A172 (cell line): ENCODE measurements at places on chromosomes 11 and 22. TPM values are rescaled to one million over a fixed set of nuclear protein-coding genes. Genes with fewer than 3 reads are reported as not detected.

DNA sequence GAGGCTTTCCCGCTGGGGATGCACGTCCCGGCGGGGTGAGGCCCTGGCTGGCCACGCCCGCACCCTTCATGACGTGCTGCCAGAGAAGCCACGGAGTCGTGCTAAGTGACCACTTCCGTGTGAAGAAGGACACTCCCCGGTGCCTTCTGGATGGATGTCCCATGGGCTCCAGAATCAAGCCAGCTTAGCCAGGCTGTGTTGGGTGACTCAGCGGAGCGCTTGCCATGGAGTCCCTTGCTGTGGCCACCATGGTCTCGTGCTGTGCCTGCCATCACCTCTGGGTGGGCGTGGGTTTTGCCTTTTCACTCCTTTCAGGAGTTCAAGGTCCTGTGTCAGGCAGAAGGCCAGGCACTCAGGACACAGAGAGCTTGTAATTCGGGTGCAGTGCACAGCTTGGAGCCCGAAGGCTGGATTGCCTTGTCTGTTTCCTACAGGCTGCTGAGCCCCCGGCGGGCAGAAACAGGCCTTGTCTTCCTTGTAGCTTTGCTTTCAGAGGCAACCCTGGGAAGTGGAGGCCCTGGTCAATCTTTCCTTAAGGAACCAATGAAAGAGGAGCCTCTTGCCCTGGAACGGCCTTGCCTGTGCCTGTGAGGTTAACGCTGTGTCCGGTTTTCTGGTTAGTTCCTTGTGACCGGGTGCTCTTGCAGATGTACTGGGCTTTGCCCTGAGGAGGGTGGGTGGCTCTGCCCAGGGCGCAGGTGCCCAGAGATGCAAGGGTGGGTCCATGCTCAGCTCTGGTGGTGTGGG is 268.6 kb downstream of the TBC1D22A start:
- DNase-seq: peak; percentile 42

GRCh38 chr11:33402066-33402465 is 144.9 kb downstream of the HIPK3 start:
- peak; percentile 16 for DNase-seq

DNA sequence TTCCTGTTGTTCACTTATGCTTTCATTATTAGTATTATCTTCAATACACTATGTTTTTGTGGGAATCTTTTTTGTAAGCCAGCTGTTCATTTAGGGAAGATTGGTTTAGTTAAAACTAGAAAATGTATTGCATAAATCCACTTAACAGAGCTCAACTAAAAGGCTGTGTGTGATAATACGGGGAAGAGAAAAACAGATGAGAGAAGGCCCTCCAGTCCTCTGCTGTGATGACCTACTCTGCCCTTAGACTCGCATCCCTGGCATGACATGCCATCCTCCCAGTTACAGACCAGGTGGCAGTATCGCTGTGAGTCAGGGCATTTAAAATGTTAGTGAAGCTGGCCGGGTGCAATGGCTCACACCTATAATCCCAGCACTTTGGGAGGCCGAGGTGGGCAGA is 173.4 kb upstream of the TTC12 start:
- DNase-seq: no peak

DNA sequence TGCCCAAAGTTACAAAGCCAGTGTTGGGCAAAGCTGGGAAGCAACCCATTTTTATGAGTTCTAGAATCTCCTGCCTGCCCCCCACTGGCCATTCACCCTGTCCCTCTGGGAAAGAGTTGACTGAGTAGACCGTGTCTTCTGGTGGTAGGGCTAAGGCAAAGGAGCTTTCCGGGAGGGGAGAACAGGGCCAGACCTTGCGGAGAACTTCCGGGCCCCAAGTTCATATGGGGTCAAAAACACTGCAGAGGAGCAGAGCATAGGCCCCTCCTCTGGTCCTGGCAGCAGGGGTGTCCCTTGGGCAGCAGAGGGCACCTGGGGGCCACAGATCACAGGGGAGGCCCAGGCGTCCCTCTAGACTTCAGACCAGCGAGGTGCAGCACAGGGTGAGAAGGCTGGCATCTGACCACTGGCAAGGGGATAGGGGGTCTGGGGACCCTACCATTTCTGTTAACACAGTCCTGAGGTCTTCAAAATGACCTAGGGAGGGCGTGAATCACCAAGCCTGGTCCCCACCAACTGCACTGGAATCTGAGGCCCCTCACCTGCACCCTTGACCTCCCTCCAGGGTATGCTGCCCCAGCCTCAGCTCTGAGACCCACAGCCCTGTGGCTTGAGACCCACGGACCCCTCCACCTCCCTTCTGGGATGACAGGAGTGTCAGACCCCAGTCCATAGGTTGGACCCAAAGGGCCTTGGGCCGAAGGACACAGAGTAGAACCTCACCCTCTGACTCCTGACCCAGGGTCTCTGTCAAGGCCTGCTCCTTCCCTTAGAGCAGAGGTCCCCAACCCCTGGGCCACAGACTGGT is 1.3 kb upstream of the ARAP1 start:
- peak; percentile 20 for DNase-seq

DNA sequence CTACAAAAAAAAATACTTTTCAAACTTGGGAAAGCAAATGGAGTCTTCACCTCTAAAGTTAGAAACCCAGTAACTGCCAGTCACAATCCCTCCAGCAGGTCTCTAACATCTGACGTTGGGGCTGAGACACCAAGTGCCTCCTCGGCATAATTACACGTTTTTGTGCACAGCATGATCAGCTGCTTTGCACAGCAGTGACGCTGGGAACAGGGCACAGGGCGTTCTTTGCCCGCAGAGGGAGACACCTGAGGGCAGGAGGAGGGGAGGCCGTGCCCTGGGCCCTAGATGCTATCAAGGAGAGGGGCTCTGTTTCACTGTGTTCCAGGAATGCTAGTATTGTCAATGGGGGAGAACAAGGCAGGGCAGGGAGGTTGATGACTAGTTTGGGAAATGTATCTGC is 120.1 kb downstream of the PARVA start:
- DNase-seq: no peak

DNA sequence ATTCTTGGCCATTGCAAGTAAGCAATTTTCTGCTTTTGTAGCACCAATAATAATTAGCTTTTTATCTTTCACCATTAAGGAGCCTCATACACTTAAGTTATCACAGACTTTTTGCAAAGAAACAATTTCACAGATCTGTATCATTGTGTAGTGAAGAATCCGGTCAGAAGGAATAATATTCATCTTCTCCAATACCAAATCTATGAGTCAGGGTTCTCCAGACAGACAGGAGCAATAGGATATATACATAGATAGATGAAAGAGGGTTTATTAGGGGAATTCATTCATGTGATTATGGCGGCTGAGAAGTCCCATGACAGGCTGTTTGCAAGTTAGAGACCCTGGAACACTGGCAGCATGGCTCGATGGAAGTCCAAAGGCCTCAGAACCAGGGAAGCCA is 82.9 kb upstream of the UBASH3B start:
- no peak for DNase-seq

DNA sequence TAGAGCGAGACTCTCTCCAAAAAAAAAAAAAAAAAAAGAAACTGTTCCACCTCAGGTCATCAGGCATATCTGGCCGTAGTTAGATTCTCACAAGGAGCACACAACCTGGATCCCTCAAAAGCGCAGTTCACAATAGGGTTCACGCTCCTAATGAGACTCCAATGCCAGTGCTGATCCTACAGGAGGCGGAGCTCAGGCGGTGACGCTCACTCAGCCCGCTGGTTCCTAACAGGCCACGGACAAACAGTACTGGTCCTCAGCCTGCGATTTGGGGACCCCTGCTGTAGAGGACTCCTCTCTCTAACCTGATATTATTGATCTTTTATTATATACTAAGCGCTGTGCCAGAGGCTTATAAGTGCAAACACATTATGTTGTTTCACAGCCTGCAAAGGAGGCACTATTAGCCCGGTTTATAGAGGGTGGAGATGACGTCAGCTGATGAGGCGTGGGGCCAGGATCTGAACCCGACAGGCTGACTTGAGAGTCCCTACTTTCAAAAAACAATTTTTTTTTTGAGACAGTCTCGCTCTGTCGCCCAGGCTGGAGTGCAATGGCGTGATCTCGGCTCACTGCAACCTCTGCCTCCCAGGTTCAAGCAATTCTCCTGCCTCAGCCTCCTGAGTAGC is 4.9 kb upstream of the MAFF start:
- DNase-seq: no peak

GRCh38 chr11:12802418-12803085 is 128.3 kb downstream of the TEAD1 start:
- DNase-seq: peak; percentile 94

- DNase-seq: no peak
Measured at GRCh38 chr22:36184433-36185025, 17.1 kb downstream of the APOL4 start.

- DNase-seq: peak; percentile 34
Measured at GRCh38 chr11:79461144-79461543, 20.3 kb upstream of the TENM4 start.

DNA sequence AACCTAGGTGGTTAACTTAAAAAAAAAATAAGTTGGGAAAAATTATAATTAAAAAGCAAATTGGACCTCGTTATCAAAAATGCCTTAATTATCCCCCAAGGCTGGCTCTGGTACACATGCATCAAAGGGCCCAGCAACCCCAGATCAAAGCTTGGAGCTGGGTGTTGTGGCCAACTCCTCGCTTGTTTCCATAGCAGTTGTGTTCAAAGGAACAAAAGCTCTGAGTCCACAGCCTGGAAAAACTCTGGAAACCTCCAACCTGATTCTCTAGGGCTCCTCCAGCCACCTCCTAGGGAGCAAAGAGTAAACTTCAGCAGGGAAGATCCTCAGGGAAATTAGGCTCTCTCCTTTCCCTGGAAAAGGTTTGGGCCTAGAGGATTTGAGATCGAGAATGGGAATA is 149.4 kb downstream of the NXPE2 start:
- DNase-seq: no peak

SLC5A12 gene
- total RNA-seq: 1.1 and 1.9 TPM in 2 replicates

PMM1 gene
- total RNA-seq: 6.9 and 8.9 TPM in 2 replicates

FGF19 gene
- not detected in 2 replicates for total RNA-seq

PYGM gene
- 0.12 TPM in 1 of 2 replicates, not detected in the other for total RNA-seq

RAC2 gene
- 51.7 and 60.2 TPM in 2 replicates for total RNA-seq

MEI1 gene
- total RNA-seq: 1.2 and 2.7 TPM in 2 replicates

SNX32 gene
- total RNA-seq: not detected in 2 replicates
